GF-D8 (cell line): ENCODE measurements at places on chromosomes 13 and 19.
A peak's percentile ranks its signal among the peaks of the same experiment; 100 is the strongest.

DNA sequence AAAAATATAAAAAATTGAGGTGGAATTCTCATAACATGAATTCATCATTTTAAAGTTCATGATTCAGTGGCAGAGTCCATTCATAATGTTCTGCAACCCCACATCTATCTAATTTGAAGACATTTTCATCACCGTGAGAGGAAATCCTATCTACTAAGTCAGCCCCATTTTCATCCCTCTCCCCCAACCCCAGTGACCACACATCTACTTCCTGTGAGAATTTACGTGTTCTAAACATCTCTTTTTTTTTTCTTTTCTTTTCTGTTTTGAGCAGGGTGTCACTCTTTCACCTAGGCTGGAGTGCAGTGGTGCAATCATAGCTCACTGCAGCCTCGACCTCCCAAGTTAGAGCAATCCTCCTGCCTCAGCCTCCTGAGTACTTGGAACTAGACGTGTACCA, 17.5 kb downstream of the ATCAY start:
- DNase-seq = no peak

- no peak for DNase-seq
These were observed 73.4 kb downstream of the COL4A2 start for GRCh38 chr13:110380359-110381028.

GRCh38 chr19:48271531-48272151, 1.8 kb downstream of the ZNF114 start:
- peak; percentile 69 for DNase-seq

- DNase-seq = no peak
These were observed 374.4 kb downstream of the SPRY2 start for GRCh38 chr13:79966493-79966895.
